Upper lobe of right lung (tissue), 1 donor: ENCODE measurements at places on chromosomes 13 and 19.

DNA sequence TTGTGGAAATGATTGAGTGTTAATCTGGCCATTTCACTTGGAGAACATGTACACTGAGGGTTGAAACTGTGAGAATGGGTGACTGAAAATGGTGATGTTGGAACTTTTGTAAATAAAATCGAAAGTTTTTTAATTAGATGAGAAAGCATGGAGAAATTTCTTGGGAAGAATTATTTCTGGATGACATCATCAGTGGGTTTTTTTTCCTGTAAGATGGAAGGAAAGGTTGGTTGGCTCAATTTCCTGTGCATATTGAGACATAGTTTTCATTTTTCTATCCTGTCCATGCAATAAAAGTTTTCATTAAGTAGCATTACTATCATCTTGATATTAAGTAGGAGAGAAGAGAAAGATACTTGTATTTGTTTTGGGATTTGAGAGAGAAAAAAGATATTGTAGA is 120.6 kb upstream of the HTR2A start:
- no peak for DNase-seq

DNA sequence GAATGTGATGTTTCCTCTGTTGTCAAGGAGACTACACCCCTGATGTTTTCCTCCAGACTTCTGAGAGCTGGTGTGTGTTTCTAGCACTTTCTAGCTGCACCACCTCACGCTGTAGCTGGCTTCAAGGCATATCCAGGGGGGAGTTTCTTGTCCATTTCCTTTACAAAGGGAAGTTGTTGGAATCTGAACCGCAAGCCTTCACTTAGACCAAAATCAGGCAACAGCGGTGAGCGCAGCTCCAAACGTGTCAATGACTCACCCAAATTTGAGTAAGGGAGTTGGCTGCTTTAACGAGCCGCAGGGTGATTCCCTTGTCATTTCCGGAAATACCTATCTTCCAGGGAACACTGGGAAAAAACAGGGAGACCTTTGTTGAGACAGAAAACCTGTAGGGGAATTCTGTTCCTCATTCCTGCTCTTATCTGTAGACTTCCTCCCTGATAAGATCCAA is 2.5 kb downstream of the LDLR start:
- no peak for DNase-seq

DNA sequence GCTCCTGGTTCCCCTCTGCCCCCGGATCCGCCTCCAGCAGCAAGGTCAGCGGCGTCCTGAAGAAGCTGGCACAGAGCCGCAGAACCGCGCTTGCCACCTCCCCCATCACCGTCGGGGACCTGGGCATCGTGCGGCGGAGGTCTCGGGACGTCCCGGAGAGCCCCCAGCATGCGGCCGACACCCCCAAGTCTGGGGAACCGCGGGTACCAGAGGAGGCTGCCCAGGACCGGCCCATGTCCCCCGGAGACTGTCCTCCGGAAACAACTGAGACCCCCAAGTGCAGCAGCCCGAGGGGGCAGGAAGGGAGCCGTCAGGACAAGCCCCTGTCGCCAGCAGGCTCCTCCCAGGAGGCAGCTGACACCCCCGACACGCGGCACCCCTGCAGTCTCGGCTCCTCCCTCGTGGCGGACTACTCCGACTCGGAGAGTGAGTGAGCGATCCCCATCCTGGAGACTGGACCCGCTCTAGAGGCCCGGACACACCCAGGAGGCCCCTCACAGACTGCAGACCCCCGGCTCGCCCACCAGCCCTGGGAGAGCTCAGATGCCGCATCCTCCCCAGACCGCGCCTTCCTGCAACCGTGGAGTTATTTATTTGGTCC is 1.6 kb upstream of the MRI1 start:
- no peak for DNase-seq

DNA sequence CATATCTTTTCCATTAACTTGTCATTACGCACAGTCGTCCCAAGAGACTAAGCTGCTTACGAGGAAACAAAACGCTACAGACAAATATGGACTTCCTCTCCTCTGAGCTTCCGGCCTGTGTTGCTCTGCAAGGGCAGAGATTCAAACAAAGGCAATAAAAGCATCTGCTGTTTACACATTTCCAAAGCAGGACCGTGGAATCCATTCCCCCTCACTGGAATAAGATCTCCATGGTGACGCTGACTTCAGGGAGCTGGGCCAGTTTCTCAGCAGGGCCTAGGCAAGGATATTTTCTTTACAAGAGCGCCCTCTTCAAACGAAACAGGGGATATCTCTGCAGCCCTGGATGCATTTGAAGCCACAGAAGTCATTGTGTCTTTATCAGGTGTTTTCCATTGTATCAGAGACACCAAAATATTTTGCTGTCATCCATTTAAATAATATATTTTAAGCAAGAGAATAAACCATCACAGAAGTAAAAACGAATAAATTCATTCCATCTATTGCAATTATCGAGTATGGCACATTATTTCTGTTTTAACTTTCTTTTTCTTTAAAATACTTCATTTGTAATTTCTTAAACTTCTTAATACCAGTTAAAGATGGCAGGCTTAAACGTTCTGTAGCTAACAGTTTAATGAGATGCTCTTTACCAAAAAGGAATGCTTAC is 177.5 kb downstream of the DCLK1 start:
- peak; percentile 64 for DNase-seq

DNA sequence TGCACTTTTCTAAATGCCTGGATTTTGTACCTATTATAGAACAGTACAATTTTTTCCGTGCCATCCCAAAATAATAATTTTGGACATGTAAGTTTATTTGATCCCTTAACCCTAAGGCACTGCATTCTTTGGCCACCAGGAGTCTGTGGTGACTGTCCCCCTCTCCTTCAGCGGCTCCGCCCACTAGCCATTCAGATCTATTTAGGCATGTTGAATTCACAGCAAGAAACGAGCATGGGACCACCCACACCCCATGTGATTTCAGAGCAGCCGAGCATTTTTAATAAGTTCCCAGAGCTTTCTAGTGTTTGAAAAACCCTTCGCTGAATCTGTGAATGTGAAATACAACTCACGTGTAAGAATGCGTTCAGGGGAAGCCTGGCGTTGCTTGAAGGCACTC is 567.5 kb downstream of the MYO16 start:
- no peak for DNase-seq

- peak; percentile 69 for DNase-seq
Observed at GRCh38 chr13:43786766-43787517, at the start of gene ENOX1. Gene ENOX1, minus strand, starts transcription at chr13:43786972.

DNA sequence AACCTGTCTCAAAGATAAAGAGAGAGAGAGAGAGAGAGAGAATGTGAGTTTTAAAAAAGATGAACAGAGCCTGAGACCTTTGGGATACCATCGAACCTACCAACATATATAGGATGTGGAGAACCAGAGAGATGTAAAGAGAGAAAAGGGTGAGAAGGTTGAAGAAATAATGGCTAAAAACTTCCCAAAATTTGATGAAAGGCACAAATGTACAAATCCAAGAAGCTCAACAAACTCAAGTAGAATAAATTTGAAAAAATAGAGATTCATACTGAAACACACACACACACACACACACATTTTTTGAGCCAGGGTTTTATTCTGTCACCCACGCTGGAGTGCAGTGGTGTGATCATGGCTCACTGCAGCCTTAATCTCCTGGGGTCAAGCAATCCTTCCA is 16.3 kb downstream of the ZNF558 start:
- DNase-seq = no peak

GRCh38 chr19:9961103-9961502 is 24.8 kb upstream of the OLFM2 start:
- no peak for DNase-seq

GRCh38 chr13:23743278-23744076 is 145.7 kb downstream of the MIPEP start:
- no peak for DNase-seq

DNA sequence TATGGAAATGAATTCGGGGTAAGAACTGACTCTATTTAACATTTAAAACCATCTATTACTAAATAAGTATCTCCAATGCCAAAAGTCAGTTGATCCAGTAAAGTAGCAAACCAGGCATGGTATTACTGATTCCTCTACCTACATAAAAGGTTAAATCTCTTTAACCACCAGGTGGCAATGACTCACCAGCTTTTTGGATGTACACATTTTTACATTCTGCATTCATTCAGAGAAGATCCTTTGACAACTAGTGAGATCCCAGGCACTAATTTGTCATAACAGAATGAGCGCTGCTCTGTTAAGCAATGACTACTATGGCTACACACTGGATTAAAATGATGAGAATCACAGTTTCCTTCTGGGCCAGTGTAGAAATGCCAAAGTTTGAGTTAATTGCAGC is 329.8 kb upstream of the GPC6 start:
- no peak for DNase-seq

GRCh38 chr19:38209671-38210457 is 14.2 kb downstream of the DPF1 start:
- peak; percentile 81 for DNase-seq

DNA sequence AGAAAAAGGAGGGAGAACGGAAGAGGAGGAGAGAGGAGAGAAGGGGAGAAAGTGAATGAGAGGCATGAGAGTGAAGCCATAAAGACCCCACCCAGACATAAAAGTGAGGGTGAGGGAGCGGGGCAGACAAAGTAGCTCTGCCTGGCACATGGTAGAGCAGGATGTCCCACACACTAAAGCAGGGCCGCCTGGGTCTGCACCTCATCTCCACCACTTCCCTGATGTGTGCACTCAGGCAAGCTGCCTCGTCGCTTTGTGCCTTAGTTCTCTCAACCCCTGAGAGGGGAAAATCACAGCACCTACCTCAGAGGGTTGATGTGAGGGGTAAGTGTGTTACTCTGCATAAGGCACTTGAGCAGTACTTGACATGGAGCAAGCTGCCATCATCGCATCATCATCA is 488.1 kb downstream of the COG6 start:
- no peak for DNase-seq

- DNase-seq = no peak
Observed at GRCh38 chr13:67063036-67063435, 167.1 kb downstream of the PCDH9 start.

- no peak for DNase-seq
Observed at GRCh38 chr19:17757125-17757524, 5.8 kb downstream of the FCHO1 start.

DNA sequence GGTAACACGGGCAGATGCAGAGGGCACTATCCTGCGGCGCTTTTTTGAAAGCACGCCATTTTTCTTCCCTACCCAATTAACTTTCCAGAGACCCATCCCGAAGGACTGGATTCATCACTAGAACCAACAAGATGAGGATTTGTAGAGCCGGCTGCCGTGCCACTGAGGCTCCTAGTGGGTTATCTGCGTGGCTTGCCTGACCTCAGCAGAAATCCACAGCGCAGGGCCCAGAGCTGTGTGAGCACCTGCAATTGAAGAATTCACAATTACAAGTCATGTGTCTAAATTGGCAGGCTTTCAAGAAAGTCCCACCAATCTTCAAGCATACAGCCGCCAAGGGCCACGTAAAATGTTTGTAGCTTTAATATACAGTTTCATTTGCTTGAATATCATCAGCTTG is 75.5 kb downstream of the ALOX5AP start:
- DNase-seq = no peak

DNA sequence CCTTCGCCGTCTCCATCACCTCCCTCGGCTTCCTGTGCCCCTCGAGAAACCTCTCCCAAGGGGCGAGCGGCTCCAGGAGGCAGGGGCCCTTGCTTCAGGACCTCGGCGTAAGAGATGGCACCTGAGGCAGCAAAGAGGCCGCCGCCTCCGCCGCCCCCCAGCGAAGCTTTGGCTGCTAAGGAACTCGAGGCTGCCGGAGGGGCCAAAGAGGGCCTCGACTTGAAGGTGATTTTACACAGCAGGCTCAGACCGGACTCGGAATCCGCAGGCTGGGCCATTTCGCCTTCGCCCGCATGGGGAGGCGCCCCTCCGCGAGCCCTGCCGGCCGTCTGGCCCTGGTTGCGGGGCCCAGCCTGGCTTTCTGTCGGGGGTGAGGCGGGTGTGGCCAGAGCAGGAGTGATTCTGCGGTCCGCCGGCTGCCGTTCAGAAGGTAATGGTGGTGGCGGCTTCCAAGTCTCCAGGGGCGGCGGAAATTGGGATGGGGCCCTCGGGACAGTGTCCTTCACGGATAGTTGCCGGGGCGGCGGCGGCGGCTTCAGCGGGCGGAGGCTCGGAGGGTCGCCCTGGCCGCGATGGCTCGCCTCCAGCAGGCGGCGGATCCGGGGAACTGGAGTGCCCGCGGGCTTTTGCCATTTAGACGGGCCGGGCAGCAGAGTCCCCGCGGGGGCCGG is 1.4 kb downstream of the GGN start:
- no peak for DNase-seq
